ENCODE measurements at places on chromosomes 16 and 17.
A peak's percentile ranks its signal among the peaks of the same experiment; 100 is the strongest.

GRCh38 chr17:72254808-72255449, 134.1 kb downstream of the SOX9 start:
- DNase-seq = no peak

- DNase-seq = peak; percentile 24
These were observed 879 bp downstream of the SOCS1 start for GRCh38 chr16:11254913-11255736.

GRCh38 chr16:3282103-3282729, 1.1 kb upstream of the ZNF263 start:
- no peak for DNase-seq

DNA sequence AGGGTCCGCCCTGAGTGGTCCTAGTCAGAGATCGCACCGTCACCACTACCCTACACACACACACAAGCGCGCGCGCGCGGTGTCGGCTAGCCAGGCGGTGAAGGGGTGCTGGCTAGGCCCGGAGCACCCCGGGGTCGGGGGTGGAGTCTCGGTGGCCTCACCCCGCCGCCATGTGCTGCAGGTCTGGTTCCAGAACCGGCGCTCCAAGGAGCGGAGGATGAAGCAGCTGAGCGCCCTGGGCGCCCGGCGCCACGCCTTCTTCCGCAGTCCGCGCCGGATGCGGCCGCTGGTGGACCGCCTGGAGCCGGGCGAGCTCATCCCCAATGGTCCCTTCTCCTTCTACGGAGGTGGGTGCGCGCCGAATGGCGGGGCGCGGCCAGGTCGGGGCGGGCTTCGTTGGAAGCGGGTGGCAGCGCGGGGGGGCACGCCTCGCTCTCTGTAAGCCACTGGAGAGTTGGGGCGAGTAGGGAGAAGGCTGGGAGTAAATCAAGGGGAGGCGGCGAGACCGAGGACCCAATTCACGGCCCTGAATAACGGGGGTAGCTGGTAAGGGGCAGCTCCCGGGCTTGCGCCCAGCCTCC, 4.8 kb downstream of the LHX1 start:
- DNase-seq = no peak

- DNase-seq = no peak
These were observed 6.6 kb downstream of the CD300LG start for GRCh38 chr17:43853546-43853945.

GRCh38 chr16:80946481-80946880, 60.2 kb downstream of the CMC2 start:
- DNase-seq = peak; percentile 16

DNA sequence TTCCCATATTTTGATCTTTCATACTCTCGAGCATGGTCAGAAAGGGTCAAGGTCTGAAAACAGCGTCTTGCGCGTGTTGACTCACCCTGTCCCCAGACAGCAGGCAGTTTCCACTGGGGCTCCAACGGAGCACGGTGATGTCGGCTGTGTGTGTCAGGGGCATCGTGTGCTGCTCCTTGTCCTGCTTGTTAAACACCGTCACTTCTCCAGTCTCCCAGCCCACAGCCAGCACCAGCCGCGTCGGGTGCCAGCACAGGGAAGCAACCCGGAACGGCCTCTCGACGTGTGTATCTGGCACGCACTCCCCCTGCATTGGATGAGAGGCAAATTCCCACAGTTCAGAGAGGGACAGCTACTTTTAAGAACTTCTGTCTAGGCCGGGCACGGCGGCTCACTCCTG, 9.6 kb downstream of the IFT140 start:
- DNase-seq = no peak

Data from fibroblast of gingiva (primary cell).